Ovary (tissue), 10 donors: ENCODE measurements at places on chromosomes 11 and 22. TPM values are rescaled to one million over a fixed set of nuclear protein-coding genes. Genes with fewer than 3 reads are reported as not detected.
A peak's percentile ranks its signal among the peaks of the same experiment; 100 is the strongest.

- no peak for DNase-seq
Measured at GRCh38 chr11:35792846-35793192, 130.2 kb downstream of the TRIM44 start.

The BTG4 gene
- total RNA-seq: not detected

The KCNQ1 gene
- total RNA-seq: 3.8 TPM

The ACR gene
- total RNA-seq: not detected

DNA sequence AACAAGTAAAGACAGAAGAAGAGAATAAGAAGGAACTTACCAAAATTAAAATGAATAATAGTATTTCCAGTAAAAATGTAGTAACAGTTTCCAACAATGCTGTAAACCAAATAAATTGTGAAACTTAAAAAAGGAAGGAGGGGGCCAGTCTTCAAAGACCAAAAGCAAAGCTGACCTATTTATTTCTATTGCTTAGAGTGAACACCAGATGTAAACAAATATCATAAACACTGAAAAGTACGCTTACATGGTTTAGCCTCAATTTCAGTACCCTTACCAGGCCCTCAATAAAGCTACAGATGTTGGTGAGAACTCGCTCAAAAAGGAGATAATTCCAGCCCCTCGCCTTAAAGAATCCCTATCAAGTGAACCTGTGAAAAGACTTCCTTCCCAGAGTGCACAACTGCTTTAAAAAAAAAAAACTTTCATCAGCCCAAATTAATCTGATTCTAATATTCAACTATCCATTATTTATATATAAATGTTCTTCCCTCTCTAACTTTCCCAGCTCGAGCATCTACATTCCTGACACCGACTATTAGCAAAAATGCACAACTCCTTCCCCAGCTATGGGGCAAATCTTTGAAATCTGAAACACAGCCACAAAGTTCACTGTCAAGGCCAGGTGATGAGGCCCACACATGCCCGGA lies 2.4 kb downstream of the PHF21A start:
- DNase-seq: no peak

The C11orf87 gene
- total RNA-seq: 0.05 TPM

The OR51B4 gene
- not detected for total RNA-seq

- DNase-seq: peak; percentile 87
Measured at GRCh38 chr11:69008737-69009440, 4.2 kb downstream of the MRGPRF start.

DNA sequence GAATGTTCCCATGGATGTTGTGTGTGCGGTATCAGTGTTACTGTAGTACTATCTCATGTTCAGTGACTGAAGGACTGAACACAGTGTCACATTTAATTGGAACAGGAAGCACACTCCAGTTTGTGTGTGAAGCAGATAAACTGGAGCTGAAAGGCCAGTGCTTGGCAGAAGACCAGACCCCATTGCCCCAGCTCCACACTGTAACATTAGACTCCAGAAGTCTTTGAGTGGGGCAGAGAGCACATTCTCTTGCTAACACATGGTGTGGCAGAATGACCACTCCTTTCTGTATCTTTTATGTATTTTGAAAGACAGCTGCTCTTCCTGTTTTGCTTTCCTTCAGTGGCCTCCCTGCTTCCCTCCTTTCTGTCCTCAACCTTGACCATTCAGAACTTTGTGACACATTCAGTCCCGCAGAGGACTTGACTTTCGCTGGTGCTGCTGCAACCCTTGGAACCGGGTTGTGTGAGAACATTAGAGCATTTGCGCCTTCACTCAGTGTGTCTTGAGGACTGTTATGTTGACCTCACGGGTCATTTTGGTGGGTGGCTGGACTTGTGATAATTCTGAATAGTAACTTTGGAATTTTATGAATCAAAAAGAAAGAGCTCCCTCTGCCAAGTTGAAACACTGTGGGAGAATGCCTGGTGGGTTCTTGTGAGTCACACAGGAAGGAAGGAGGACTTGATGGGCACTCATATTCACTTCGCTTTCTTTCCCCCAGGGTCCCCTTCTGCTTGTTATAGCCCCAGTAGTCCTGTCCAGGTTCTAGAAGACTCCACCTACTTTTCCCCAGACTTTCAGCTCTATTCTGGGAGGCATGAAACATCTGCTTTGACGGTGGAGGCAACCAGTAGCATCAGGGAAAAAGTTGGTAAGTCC lies 26.4 kb downstream of the AMOTL1 start:
- peak; percentile 60 for DNase-seq

The KLHL35 gene
- total RNA-seq: 0.30 TPM

The MOV10L1 gene
- 1.6 TPM for total RNA-seq

DNA sequence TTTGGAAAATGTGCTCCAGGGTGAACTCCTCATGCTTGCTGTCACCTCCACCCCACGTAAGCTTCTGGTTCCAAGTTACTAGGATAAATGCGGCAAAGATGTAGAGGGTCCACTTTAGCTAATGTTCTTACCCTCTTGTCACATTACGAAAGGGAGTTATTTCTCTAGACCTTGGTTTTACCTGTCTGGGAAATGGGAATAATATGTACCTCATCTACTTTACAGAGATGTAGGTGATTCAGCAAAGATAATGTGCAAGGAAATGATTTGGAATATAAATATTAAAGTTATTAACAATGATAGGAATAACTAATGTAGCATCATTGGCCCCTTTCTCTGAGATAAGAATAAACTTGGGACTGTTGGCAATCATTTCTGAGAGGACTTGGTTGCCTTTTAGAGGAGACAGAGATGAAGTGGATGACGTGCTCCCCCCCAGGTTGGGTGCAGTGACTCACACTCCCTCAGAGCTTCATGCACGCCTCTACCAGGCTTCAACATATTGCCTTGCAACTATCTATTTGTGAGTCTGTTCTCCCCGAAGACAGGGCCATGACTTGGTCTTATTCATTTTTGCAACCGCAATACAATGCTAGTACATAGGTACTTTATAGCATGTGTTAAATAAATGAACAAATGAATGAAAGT lies 97.1 kb downstream of the ME3 start:
- no peak for DNase-seq

- no peak for DNase-seq
Measured at GRCh38 chr11:27328614-27329013, 34.4 kb downstream of the CCDC34 start.

GRCh38 chr11:113618360-113618759 lies 87.7 kb downstream of the TMPRSS5 start:
- DNase-seq: no peak

DNA sequence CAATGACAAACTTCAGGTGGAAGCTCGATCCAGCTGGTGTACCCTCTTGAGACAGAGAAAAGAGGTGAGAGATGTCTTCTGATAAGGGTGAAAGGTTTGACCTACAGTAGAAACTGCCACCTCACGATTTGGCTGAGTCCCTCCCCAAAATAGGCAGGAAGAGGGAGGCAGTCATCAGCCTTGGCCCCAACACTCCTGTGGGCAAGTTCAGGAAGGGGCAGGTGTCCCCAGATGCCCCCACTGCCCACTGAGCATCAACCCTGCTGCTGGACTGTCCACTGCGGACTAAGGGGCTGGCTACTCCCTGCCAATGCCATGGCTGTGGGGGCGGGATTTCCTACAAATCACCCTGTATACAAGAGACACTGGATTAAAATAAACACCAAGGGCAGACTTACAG lies 441.4 kb downstream of the BUD13 start:
- no peak for DNase-seq

- DNase-seq: no peak
Measured at GRCh38 chr11:19218786-19219460, 17.1 kb upstream of the CSRP3 start.

The KRTAP5-11 gene
- not detected for total RNA-seq

DNA sequence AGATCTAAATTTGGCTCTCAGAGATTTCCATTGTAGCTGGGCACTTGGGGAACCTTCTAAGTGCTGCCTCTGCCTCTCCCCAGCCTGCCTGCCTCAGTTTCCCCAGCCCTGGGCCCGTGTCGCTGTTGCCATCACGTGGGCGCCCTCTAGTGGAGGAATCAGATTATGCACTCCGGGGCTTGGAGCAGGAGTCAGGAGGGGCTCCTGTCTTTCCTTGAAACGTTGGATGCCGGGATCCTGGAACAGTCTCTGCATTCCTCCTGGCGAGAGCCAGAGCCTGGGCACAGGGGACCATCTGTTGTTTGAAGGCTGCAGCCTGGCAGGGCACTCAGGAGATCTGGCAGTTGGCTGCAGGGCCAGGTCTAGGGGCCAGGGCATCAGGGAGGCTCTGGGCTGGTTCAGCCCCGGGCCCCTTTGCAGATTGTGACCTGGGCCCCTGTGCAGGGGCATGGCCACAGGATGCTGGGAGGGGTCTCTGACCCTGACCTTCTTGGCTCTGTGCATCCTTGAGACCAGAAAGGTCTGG lies 71.6 kb downstream of the LRP5 start:
- peak; percentile 72 for DNase-seq

The MAPK8IP2 gene
- total RNA-seq: 6.9 TPM

DNA sequence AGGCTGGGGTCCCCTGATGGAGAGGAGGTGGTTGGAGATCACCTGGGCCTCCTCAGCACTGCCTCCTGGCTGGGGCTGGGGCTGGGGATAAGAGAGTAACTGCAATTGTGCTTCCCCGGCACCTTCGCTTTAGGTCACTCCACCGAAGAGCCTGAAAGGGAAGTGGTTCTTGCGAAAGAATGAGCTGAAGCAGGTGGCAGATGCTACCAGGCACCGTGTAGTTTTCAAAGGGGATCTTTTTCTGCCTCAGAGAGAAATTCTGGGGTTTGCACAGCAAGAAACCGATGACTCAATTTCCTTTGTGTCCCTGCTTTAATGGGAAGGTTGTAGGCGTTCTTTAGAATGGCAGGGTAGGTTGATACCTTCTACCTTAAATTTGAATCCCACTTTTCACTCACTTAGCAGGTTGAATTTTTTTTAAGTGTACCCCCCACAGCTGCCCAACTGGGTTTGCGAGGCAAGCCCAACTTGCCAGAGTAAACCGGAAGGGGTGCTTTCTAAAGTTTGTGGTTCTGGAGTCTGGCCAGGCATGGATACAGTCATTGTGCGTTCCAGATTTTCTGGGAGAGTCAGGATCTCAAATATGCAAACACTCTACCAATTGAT lies 5.3 kb downstream of the CD44 start:
- no peak for DNase-seq

DNA sequence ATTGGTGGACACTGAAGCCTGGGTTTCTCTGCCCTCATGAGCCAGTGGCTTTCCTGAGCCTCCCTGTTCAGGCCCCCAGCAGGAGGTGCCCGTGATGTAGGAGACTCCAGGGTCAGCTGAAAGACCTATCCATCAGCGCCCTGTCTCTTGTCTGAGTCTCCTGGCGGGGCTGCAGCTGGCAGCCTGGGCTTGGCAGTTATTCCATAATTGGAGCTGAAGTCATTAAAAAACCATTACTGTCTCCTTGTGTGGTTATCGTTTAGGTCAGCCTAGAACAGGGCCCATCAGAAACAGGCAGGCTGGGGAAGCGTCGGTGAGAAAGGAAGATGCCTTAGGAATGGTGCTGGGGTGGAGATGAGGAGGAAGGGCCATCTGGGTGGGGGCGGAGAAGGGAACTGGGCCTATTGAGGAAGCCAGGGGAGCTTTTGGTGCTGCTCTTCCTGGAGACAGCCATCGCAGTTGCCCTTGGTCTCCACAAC lies 5.0 kb downstream of the TUB start:
- no peak for DNase-seq

DNA sequence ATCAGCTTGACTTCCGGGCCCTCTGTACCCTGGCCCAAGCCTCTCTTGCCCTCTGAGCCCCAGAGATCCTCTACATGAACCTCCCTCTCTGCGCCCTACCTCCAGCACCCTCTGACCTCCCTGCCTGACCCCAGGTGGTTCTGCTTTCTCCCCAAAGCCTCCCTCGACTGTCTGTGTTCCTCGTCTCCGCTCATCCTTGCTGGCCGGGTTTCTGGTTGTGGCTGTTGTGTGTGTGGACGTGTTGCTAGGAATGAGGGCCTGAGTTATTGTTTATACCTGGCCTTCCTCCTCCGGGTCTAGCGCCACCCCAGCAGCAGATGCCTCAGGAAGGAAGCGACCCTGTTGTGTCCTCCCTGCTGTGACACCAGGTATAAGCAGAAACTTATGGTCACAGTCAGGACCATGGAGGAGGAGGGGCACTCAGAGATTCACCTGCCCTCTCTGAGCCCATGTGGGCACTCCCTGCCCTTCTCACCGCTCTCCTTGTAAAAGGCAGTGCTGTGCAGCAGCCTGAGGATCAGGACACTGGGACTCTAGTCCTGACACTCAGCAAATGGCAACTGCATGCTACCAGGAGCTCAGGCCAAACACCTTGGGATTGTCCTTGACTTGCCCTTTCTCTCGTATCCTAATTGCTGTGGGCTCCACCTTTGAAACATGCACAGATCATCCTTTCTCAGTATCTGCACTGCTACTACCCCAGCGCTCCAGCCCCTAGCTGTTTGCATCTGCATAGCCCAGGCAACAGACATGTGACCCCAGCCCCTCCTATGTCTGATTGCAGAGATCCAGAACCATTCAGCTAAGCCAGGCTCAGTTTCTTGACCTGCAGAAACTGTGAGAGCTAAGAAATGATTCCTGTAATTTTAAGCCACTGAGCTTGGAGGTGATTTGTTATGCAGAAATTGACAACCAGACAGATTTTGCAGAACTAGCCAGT lies 140.1 kb downstream of the ST3GAL4 start:
- DNase-seq: no peak

DNA sequence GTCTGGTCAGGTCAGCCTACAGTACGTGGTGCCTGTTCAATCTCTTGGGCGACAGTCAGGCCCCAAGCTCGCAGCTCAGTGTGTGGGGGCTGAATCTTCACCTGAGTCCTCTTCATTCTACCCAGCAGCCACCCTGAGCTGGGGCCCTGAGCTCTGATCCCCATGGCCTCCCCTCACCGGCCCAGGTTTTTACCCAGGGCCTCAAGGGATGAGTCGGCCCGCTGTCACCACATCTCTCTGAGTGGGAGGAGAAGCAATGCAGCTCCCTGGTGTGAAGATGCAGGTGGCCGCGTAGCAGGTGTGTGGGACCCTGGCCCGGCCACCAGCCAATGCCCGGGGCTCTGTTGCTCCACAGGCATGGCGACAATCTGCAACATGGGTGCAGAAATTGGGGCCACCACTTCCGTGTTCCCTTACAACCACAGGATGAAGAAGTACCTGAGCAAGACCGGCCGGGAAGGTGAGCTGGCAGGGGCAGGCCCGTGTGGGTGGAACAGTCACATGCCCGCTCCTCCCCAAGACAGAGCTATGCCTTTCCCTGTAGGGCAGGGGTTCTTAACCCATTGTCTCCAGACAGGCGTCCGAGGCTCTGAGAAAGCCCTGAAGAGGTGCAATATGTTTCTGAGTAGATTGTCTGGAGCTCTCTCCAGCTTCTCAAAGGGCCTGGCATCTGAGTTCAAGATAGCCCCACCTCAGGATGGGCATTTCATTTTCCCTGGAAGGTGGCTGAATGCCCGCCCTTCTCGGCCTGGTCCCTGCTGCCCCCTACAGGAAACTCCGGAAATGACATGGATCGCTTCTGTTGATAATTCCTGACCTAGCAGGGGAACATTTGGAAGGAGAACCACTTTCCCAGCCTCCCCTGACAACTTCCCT lies 26.9 kb downstream of the POLR3H start:
- DNase-seq: peak; percentile 86
